ENCODE measurements at places on chromosomes 11 and 22. TPM values are rescaled to one million over a fixed set of nuclear protein-coding genes. Genes with fewer than 3 reads are reported as not detected.

DNA sequence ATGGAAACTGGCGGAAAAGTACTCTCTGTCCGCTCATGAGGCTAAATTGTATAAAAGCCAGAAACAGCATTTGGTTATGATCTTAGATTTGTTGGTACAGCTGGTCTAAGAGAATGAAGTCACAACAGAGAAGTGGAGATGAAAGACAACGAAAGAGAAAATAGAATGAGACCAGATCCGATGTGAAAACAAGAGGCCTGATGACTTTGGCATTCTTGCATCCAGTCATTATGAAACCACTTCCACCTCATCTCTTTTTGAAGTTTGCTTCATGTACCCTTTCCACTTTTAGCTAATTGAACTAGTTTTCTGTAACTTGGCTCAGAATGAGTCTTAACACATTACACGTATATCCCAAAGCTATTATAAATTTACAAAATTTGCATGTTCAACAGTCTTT is 1431.7 kb downstream of the LRRC4C start:
- DNase-seq: no peak

- no peak for DNase-seq
These were observed 12.2 kb downstream of the GGT5 start for GRCh38 chr22:24232725-24233124.

DNA sequence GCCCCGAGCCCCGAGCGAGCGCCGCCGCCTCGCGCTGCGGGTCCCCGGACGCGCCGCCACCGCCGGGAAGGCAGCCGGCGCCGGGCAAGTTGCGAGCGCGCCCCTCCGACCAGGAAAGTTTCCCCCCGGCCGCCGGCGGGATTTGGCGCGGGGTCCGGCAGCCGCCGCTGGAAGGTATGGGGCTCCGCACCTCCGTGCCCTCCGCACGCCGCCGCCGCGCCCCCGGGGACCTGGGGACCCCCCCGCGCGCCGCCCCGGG is 281 bp downstream of the TSPAN18 start:
- no peak for DNase-seq

- DNase-seq: no peak
These were observed 811.4 kb downstream of the BRD1 start for GRCh38 chr22:49015993-49016908.

DNA sequence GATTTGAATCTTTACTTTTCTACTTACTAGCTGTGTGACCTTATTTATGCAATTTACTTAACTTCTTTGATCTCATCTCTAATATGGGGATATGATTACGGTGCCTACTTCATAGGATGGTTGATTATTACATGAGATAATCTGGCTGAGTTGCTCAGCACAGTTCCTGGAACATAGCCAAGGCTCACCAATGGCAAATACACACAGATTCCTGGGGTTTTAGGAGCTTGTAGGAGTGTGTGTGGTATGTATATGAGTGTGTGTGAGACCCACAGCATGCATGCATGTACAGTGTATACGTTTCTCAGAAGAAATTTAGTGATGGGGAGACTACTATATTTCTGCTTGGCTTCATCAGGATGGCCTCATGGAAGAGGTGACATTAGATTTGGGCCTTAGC is 256.9 kb downstream of the KIRREL3 start:
- no peak for DNase-seq

DNA sequence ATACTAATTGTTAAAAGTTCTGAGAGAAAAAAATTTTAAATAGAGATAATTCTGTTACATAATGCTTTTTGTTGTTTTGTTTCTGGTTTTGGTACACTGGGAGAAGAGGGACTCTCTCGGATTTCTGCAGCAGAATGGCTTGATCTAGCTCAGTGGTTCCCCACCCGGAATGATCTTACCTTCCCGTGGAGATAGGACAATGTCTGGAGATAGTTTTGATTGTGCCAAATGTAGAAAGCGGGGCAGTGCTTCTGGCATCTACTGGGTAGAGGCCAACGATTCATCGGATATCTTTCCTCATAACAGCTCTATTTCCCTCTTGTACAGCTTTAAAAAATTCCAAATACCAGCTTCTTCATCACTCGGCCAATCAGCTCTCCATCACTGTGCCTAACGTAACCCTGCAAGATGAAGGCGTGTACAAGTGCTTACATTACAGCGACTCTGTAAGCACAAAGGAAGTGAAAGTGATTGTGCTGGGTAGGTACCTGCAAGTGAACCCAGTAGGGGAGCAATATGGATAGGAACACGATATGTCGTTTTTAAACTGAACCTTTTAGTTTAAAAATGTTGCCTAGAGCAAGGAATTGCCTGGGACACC is 13.2 kb downstream of the CRTAM start:
- no peak for DNase-seq

- no peak for DNase-seq
These were observed 163.4 kb upstream of the NECTIN1 start for GRCh38 chr11:119892311-119892808.

- no peak for DNase-seq
These were observed 26.8 kb upstream of the RTL6 start for GRCh38 chr22:44524806-44525205.

GRCh38 chr11:46778416-46778815 is 59.4 kb downstream of the F2 start:
- no peak for DNase-seq

DNA sequence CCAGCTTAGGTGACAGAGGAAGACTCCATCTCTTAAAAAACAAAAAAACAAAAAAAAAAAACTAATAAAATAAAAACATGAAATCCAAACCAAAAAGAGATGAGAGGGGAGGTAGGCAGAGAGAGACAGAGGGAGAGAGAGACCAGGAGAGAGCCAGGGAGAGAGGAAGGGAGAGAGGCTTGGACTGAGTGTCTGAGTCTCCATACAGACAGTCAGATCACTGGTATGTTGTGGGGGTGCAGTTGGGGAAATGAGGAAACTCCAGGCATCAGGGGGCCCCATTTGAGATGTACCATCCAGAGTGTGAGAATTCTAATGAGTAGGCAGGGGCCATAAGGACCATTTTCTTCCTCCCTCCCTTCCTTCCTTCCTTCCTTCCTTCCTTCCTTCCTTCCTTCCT is 53.1 kb upstream of the SEPTIN5 start:
- no peak for DNase-seq

- no peak for DNase-seq
These were observed 138.0 kb downstream of the TRPC6 start for GRCh38 chr11:101445761-101446160.

DNA sequence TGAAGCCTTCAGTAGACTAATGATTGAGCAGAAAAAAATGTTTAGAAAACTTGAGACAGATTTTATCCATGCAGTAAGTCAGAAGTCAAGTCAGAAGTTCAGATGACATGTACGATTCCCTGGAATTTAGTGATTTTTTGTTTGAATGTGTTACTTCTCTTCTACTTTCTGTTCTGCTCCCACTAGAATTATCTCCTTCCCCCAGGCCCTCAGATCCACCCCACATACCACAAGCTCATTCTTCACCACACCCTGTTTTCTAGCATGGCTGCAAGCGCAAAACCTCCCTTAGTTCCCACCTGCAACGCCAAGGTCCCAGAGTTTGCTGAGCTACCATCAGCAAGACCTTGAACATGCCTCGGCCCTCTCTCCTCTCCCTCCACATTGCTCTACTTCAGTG is 64.1 kb downstream of the KCNJ1 start:
- no peak for DNase-seq

DNA sequence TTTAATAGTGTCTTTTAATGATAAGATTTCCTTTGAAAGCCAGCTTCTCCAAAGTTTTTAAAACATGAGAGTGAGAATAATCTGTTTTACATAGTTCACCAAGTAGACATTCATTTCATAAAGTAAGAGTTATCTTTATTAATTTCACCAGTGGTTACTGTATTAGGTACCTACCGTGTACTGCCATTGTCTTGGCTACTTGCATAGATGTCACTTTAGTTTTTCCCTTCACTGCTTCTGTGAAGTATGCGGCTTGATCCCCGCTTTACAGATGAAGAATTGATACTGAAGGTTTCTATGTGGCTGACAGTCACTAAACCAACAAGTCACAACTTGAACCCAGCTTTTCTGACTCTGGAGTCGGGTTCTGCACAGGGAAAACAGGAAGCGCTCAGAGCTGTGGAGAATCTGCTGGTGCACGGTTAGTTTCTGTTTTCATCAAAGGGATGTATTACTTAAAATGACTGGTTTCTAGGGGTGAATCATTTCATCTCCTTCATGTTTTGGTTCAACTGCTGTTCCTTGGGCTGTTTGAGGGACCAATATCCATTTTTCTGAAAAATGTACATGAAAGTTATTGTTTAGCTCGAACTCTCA is 39.3 kb upstream of the MYO18B start:
- no peak for DNase-seq

GRCh38 chr22:17012267-17012666 is 4.2 kb upstream of the GAB4 start:
- DNase-seq: no peak

DNA sequence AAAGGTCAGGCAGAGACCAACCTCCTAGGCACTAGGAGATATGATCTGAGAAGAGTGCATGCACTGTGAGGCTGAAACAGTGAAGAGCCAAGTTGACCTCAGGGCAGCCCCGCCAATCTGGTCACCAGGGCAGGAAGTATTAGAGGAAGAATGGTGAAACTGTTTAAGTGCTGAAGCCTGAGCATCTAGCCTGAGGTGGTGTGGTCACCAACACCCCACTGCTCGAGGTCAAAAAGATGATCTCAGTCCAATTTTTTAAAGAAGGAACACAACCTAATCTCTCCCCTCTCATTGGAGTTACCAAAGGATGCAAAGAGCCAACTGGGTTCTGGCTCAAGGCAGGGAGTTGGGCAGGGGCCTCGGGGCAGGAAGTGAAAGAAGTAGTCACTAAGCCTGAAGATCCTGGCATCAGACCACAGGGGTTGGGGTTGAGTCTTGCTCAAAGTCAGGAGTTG is 4.0 kb downstream of the APBB1 start:
- DNase-seq: no peak

DNA sequence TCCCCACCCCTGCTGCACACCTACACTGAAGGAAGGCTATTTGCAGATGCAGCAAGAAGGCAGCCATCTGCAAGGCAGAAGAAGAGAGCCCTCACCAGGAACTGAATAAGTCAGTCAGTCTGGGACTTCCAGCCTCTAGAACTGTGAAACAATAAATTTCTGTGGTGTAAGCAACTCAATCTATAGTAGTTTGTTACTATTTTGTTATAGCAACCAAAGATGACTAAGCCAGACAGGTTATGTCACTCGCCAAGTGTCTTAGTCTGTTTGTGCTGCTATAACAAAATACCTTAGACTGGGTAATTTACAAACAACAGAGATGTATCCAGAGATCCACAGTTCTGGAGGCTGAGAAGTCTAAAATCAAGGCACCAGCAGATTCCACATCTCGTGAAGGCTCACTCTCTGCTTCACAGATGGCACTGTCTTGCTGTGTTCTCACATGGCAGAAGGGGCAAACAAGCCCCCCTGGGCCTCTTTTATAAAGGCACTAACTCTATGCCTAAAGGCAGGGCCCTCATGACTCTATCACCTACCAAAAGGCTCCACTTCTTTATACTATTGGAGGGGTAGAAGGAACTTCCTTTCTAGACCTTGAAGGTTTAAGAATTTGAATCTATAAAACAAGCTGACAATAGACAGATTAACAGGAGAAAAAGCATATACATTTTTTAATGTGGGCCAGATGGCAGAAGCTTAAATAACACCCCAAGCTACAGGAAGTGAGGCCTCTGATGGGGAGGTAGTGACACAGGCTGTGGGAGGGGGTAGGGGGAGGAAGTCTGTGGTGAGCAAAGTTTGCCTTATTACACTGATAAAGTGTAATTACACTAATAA is 12.3 kb downstream of the APOL6 start:
- no peak for DNase-seq

GRCh38 chr11:62444835-62445234 is 26.0 kb downstream of the SCGB1A1 start:
- no peak for DNase-seq

GRCh38 chr11:61627850-61628661 is 47.2 kb upstream of the SYT7 start:
- DNase-seq: peak; percentile 64

- DNase-seq: no peak
These were observed 6.3 kb downstream of the SYT7 start for GRCh38 chr11:61574611-61575010.

DNA sequence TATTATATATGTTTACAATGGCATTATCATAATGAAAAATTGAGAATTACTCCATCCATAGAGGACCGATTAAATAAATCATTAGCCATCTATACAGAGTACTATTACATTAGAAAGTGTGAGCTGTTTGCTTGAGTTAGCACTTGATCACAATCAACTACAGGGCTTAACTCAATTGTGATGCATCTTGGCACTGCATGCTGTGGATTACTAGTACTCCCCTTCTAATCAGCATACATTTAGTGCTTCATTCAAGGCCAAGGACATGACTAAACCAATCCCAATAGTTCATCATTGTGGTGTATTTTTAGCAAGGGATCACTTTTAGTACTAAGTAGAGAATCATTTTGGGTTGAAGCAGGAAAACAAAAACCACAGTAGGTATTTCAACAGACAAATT is 23.5 kb upstream of the ARHGAP42 start:
- DNase-seq: no peak

DNA sequence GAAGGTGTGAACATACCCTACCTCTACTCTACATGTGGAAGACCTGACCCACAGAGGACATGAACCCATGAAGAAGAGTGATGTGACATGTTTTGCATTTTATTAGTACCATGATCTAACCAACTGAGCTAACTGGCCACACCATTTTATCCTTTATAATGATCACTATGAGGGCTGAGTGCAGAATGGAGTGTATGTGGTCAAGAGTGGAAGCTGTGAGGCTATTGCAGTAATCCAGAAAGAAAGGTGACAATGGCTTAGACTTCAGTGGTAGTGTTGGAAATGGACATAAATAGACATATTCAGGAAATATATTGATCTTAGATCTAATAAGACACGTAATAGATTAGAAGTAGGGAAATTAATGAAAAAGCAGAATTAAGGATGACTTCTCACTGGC is 3.8 kb downstream of the SRSF8 start:
- no peak for DNase-seq

- no peak for DNase-seq
These were observed 18.1 kb downstream of the GLB1L2 start for GRCh38 chr11:134349802-134350355.

XKR3 gene
- polyA plus RNA-seq: not detected

SCN2B gene
- polyA plus RNA-seq: 3.0 TPM

CALCA gene
- polyA plus RNA-seq: 12.3 TPM

ME3 gene
- polyA plus RNA-seq: 29.7 TPM

DCDC1 gene
- polyA plus RNA-seq: 6.9 TPM

MYBPC3 gene
- polyA plus RNA-seq: 0.13 TPM

CYP2R1 gene
- 27.3 TPM for polyA plus RNA-seq

KRTAP5-8 gene
- 1.3 TPM for polyA plus RNA-seq

MICAL2 gene
- 7.1 TPM for polyA plus RNA-seq

VWCE gene
- polyA plus RNA-seq: 4.7 TPM

TEAD1 gene
- polyA plus RNA-seq: 94.4 TPM

Data from left kidney (tissue), 8 donors.